ENCODE measurements at places on chromosomes 13 and 19.

GRCh38 chr13:81795710-81796109 is 1454.8 kb upstream of the SPRY2 start:
- DNase-seq, result no peak

GRCh38 chr13:84479656-84480055 is 597.4 kb upstream of the SLITRK1 start:
- DNase-seq, result no peak

DNA sequence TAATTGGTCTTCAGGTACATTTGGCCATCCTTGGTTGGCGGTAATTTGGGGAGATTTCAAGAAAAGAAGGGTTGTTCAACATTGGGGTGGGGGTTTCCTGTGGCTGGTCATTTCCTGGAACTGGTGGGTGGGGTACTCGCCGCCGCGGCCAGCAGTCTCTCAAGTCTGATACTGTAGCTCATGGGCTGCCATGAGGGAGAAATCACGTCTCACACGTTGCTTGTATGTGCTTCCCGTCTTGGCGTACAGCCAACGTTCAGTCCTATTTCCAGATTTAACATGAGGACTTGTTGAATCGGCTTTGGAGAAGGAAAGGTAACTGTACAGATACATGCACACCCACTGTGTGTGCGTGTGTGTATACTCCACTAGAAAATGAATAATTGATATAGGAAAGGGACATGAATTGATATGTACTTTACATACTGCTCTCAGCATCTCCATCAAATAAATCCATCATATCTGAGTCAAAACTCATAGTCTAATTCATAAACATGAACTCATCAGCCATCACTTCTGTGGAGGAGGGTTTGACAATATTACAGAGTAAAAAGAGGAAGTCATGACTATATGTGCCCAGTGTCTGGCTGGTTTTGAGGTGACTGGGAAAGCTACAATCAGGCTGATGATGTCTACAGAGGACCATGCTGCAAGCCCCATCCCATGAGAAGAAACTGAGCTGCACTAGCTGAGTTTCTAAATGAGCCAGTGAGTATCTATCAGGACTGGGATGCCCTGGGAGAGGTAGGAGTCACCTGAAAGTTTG is 418.1 kb downstream of the TSHZ3 start:
- DNase-seq, result no peak

- no peak for DNase-seq
These were observed 114.3 kb downstream of the TEX26 start for GRCh38 chr13:31046711-31047279.

DNA sequence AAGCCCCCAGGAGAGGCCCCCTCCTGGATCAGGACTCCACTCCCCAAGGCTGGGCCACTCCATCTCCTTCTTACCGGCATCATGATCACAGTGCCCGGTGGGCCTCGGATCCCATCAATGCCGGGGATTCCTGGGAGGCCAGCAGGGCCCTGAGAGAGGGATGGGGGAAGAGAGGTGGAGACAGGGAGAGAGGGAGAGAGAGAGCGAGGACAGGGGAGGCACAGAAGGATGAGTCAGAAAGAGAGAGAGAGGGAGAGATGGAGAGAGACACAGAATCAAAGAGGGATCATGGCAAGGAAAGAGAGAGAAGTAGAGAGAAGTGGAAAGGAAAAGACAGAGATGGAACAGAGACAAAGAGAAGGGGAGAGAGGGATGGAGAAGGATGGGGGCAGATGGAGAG is 13.8 kb downstream of the COL5A3 start:
- no peak for DNase-seq

DNA sequence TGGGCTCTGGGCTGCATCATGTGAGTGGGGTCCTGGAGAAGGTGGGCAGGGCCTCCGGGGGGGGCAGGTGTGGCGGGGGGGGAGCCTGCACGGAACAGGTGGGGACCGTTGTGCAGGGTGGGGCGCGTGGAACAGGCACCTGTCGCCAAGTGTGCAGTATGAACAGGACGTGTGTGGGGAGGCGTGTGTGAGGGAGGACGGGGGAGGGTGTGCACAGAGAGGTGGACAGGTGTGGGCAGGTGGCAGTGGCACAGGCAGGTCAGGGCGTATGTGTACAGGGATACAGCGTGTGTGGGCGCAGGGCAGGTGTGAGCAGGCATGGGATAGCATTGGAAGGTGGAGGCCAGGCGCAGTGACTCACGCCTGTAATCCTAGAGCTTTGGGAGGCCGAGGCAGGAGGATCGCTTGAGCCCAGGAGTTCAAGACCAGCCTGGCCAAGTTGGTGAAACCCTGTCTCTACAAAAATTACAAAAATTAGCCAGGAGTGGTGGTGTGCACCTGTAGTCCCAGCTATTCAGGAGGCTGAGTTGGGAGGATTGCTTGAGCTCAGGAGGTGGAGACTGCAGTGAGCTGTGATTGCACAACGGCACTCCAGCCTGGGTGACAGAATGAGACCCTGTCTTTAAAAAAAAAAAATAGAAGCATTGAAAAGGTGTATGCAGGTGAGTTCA is 3.2 kb downstream of the PLK5 start:
- no peak for DNase-seq

GRCh38 chr13:45362939-45363338 is 22.0 kb upstream of the TPT1 start:
- DNase-seq, result no peak

GRCh38 chr19:6250909-6251308 is 28.9 kb downstream of the MLLT1 start:
- DNase-seq, result no peak

- DNase-seq, result no peak
These were observed 2.7 kb upstream of the CEBPA start for GRCh38 chr19:33304760-33305647.

DNA sequence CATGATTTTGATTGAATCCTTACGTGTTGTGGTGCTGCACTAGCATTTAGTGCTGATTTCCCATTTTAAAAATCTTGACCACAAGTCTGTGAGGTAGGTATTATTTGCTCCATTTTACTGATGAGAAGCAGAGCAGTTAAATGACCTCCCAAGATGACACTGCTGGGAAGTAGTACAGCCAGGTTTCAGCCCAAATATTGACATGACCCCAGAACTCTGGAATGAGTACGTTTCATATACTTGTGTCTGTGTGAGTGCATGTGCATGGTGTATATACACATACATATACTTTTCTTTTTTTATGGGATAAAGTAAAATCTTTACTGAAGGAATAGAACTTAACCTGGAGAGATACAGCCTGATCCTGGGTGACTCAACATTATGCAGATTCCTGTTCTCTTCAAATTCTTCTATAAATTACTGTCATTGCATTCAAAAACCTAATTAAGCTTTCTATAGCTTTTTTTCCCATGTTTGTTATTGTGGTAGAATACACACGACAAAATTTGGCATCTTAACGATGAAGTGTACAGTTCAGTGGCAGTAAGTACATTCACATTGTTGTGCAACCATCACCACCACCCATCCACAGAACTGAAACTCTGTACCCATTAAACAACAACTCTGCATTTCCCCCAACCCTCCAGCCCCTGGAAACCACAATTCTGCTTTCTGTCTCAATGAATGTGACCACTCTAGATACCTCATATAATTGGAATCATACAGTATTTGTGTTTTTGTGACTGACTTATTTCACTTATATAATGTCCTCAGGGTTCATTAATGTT is 311.9 kb downstream of the MTUS2 start:
- DNase-seq, result no peak

GRCh38 chr13:62973804-62974203 is 1558.2 kb upstream of the PCDH20 start:
- no peak for DNase-seq
